ENCODE measurements at places on chromosomes 1 and 21.

GRCh38 chr1:202034683-202035462 is 24.5 kb downstream of the ELF3 start:
- no peak for DNase-seq

- DNase-seq, result no peak
Measured at GRCh38 chr1:207288315-207288714, 33.2 kb upstream of the CD55 start.

DNA sequence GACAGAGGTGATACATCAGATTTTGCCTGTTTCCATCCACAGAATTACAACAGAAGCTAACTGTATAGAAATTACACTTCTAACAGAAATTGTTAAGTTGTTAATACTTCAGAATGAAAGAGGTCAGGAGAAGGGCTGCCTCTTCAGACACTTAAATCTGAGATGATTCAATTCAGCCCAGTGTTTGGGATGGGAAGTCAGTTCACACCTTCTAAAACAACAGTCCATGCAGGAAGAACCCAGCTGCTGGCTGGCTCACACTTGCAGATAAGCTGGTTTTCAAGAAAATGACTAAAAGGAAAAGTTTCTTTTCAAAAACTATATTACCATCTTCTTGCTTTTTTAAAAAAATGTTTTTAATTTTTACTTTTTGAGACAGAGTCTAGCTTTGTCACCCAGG is 132.4 kb downstream of the SMYD2 start:
- DNase-seq, result no peak

GRCh38 chr1:19835578-19835977 is 20.5 kb upstream of the RNF186 start:
- DNase-seq, result no peak

GRCh38 chr1:21000245-21000594 is 176.5 kb downstream of the EIF4G3 start:
- no peak for DNase-seq

DNA sequence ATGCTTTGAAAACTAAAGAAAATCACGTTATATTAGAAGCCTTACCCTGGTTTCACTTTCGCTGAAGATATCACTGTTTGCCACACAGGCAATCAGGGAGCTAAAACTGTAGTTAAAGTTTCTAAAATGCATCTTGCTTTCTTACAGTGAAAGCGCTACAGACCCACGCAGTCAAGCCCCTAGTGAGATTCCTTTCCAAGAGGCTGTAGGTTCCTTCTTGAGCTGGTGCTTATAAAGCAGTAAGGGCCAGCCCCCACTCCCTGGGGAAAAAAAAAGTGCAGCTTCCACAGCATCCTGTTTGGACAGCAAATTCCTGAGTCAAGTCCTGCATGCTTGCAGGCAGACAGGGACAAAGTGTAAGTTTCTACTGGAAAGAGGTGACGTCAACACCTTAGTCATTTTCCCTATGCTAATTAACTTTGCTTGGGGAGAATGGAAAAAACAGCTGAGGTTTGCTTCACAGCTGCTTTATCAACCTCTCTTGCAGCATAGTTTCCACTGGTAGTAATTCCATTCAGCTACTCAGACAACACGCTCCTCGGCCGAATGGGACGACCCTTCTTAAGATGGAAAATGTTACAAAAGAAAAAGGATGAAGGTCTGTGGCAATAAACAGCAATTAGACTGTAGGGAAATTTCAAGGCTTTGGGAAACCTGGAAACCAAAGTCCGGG is 14.7 kb upstream of the KCNE1 start:
- no peak for DNase-seq

GRCh38 chr1:54846301-54846700 is 40.7 kb downstream of the DHCR24 start:
- DNase-seq, result no peak

DNA sequence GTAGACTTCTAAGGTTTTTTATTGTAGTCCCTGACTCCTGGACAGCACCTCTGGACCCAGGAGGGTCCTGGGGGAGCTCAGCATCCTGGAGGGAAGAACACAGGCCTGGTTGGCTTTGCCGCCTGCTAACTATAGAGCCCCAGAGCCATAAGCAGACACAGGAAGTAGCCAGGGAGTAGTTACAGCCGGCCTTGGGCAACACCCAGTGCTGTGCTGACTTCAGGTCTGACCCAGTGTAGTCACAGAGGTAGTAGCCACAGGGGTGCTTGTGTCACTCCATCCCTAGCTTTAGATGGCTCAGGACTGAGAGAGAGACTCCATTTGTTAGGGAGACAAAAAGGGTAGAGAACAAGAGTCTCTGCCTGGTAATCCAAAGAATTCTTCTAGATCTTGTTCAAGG is 21.9 kb downstream of the MCOLN2 start:
- no peak for DNase-seq

GRCh38 chr1:147492207-147492606 is 49.1 kb upstream of the BCL9 start:
- no peak for DNase-seq

DNA sequence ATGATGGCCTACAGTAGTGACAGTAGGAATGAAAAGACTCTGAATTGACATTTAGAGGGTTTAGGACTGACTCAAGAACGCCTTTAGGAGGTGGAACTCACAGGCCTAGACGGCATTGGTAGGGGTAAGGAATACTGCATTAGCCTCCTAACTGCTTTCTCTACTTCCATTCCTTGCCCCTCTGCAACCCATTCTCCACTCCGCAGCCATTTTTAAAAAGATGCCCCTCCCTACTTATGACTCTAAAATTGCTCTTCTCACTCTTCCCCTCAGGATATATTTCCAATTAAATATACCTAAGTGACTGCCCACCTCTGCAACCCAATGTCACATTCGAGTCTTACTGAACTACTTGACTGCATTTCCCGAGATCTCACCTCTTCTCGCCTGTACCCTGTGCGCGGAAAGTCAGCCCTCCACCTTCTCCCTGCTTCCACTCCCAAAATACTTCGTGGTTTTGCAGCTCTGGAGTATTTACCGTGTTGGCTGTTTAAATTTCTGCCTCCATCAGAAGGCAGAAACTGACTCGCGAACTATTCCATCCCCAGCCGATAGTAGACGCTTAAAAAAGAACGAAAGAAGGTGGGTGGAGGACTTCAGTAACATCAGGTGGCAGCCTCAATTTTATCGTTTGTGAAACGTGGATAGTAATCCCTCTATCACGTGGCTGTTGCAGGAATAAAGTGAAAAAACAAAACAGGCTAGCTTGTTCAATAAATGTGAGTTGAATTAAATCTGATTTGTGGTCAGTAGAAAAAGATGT is 1.1 kb upstream of the YBX1 start:
- DNase-seq, result peak; percentile 33

DNA sequence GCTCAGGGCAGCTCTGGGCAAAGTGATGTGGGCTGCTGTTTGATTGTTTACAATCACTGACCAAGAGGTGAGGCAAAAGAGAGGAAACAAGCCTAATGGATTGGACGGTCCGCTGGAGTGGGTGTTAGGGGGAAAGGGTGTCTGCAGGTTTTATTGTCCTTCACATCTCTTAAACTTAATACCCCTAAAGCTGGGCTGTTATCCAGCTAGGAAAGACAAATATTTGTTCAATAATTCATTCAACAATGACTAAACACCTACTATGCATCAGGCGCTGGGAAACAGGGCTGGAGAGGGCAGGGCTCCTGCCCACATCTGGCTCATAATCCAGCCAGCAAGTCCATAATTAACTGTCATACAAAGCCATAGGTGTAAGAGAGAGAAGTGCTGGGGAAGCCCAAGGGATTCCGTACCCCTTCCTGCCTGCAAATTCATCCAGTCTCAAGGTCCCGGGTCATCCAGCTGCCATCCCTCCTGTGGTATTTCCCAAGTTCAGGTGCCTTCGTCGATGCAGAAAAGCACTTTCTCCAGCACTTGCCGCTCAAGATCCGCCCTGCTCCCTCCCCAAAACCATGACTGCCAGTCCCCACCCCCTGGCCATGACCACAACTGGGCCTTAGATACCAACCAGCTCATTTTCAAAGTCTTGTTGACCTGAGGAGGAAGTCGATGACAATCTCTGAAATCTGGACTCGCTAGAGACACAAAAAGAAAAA is 10.7 kb downstream of the TMEM63A start:
- no peak for DNase-seq

- DNase-seq, result no peak
Measured at GRCh38 chr21:29678626-29679025, 261.2 kb downstream of the GRIK1 start.

GRCh38 chr21:41703857-41704501 is 62.9 kb downstream of the RIPK4 start:
- DNase-seq, result no peak

Data from activated CD4-positive, alpha-beta T cell treated with anti-CD3 and anti-CD28 coated beads, Interleukin-2, amount 10 ng/mL, durations not matched to agents 7 days and 5 days (primary cell).